ENCODE measurements at places on chromosomes 13 and 19. TPM values are rescaled to one million over a fixed set of nuclear protein-coding genes. Genes with fewer than 3 reads are reported as not detected.

DNA sequence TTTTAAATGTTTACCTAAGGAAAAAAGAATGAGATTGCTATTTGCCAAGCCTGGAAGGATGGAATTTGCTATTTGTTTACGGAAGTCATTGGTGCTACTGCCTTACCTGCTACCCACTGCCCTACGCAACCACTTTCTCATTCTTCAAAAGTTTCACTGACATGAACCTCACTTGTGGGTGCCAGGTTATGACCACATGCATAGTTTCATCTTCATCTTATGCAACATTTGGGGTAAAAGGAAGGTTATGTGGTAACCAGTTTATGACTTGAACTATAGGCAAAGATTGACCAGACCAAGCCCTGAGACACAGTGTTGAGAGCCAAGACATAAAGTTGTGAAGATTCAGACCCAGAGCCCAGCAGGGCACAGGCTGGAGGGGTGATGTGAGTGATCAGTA is 142.5 kb downstream of the LACC1 start:
- no peaks in the 10 kb centered on the region for H3K27me3 ChIP-seq
- no peaks in the 10 kb centered on the region for H3K4me1 ChIP-seq
- H3K4me3 ChIP-seq: no peak overlapping the region

DNA sequence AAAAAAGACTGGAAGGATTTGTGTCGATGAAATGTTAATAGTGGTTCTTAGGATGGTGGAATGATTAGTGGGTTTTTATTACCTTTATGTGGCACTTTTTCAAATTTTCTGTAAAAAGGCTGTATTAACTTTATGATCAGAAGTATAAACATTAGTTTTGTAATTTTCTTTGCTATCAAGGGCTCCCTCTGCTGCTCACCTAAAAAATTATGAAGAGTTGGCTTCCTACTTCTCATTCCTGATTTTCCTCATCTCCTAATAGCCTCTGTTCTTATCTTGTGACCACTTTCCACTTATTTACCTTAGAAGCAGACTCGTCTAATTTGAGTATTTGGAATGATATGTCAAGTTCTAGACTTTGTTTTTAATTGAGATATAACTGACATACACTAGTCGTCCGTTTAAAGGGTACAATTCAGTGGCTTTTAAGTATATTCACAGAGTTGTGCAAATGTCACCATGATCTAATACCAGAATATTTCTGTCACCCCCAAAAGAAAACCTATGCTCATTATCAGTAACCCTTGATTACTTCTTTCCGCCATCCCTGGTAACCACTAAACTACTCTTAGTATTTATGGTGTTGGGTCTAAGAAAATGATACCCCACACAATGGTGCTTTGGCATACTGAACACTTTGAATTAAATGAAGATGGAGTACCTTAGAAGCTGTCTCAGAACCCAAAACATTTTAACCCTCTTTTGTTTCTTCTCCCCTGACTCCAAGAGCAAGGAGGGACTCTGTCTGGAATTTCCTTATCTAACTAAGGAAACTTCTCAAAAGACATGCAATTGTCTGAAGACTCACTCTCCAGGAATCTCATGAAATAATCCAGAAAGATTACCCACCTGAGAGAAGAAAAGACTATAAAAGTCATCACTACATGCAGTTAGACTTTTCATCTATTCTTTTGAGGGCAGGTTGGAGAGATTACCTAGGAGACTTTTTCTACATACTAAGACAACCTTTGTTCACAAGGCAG is 311.3 kb downstream of the DLEU7 start:
- H3K36me3 ChIP-seq: no peaks in the 10 kb centered on the region
- DNase-seq: no peak
- H3K27me3 ChIP-seq: no peaks in the 10 kb centered on the region
- no peak overlapping the region for H3K27ac ChIP-seq
- no peak overlapping the region for H3K4me3 ChIP-seq

Gene KCTD15
- total RNA-seq: 8.4 TPM

- no peak for DNase-seq
- H3K36me3 ChIP-seq: no peaks in the 10 kb centered on the region
- peak overlapping the region; percentile 31 for H3K4me3 ChIP-seq
- H3K27me3 ChIP-seq: no peaks in the 10 kb centered on the region
Measured at GRCh38 chr13:107210723-107211030, 642.7 kb upstream of the ARGLU1 start.

- peaks cover 2% of the 10 kb centered on the region for H3K27me3 ChIP-seq
- no peak for DNase-seq
- H3K36me3 ChIP-seq: no peaks in the 10 kb centered on the region
- no peaks in the 10 kb centered on the region for H3K4me1 ChIP-seq
- H3K4me3 ChIP-seq: no peak overlapping the region
Measured at GRCh38 chr19:32268381-32268780, 77.0 kb upstream of the ZNF507 start.

Gene CYP2F1
- total RNA-seq: not detected

Gene CRB3
- total RNA-seq: not detected

DNA sequence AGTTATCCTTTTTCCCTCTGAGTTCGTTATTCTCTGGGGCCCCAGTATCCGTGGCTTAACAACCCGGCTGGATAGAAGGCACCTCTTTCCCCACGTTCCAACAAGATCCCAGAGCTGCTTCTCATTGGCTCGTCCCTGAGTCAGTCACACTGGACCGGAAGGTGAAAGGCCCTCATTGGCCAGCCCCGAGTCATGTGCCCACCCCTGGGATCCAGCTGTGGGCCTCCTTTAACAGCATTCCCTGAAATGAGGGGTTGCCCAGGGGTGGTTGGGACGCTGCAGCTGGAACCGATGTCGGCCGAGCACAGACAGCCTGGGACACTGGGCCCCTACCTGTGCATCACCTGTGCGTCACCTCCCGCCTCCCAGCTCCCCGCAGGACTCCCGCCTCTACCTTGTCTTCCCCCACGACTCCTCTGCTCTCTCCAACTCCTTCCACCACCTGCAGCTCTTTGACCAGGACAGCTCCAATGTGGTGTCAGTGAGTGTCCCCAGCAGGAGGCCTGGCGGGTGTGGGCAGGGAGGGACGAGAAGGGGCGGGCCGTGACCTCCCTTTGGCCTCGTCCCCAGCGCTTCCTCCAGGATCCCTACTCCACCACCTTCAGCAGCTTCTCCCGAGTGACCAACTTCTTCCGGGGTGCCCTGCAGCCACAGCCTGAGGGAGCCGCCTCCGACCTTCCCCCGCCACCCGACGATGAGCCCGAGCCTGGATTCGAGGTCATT is 4.3 kb downstream of the TBC1D17 start:
- peaks cover 14% of the 10 kb centered on the region for H3K36me3 ChIP-seq
- DNase-seq: no peak
- H3K27ac ChIP-seq: no peak overlapping the region
- no peak overlapping the region for H3K4me3 ChIP-seq

GRCh38 chr13:85970727-85971126 is 171.5 kb upstream of the SLITRK6 start:
- no peak overlapping the region for H3K27ac ChIP-seq
- H3K36me3 ChIP-seq: no peaks in the 10 kb centered on the region
- H3K27me3 ChIP-seq: no peaks in the 10 kb centered on the region
- H3K4me1 ChIP-seq: no peaks in the 10 kb centered on the region
- DNase-seq: no peak
- H3K4me3 ChIP-seq: no peak overlapping the region

Gene CCDC70
- total RNA-seq: not detected

DNA sequence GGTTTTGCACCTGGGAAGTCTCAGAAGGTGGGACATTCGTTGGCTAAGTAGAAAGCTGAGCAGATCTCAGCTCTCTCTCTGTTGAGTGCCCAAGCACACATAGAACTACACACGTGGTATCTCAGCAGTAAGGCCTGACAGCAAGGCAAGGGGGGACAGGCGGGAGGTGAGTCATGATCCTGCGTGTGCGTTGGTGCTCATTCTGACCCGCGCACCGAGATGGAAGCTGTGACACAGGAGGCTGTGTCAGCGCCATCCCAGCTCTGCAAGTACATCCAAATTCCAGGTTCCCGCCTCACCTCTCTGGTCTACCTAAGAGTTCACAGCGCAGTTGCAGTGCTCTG is 135.7 kb downstream of the USP12 start:
- no peaks in the 10 kb centered on the region for H3K4me1 ChIP-seq
- DNase-seq: no peak
- H3K27me3 ChIP-seq: no peaks in the 10 kb centered on the region
- no peaks in the 10 kb centered on the region for H3K36me3 ChIP-seq

All from psoas muscle (tissue), 8 donors.